ENCODE measurements at places on chromosomes 2 and 18.
A peak's percentile ranks its signal among the peaks of the same experiment; 100 is the strongest.

DNA sequence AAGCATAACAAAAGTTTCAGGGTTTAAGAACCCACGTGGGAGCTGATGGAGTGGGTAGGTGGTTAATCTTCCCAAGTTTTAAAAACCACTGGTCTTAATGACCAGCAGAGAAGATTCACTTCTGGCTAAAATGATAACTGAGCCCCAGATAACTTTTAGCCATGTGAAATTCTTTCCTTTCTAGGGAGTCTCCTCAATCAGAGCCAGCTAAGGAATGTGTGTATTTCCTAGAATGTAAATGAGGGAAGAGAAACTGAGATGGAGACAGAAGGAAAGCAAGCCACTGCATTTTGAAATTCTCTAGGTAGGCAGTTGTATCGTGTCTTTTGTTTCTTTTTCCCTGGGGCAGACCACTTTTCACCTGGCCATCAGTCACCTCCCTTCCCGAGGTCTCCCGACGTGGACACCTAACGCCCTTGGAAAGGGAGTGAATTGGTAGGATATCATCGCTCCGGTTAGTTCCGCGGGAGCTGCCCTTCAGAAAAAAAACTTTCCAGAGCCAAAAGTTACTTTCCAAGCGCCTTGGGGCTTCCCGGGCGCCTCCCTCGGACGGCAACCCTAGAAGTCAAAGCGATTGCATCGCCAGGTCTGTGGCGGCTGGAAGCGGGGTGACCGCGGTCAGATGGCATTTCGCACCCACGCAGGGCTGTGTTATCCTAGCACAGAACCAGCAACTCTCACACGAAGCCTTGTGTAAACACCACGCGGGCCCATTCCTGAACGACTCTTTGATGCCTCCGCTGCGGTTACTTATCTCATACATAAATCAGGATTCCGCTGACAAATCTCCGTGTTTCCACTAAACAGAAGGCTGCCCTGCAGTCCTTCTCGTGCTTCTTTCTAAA lies 1.3 kb downstream of the COLEC12 start:
- no peak for DNase-seq

DNA sequence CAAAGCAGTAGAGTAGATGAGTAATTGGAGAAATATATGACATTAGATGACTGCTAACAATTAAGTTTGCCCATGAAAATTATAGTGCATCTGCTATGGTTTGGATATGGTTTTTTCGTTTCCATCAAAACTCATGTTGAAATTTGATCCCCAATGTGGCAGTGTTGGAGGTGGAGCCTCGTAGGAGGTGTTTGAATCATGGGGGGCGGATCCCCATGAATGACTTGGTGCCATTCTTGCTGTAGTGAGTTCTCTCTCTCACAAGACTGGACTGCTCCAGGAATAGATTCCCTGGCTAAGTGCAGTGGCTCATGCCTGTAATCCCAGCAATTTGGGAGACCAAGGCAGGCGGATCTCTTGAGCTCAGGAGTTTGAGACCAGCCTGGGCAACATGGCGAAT lies 9.7 kb upstream of the CUL3 start:
- DNase-seq = no peak

DNA sequence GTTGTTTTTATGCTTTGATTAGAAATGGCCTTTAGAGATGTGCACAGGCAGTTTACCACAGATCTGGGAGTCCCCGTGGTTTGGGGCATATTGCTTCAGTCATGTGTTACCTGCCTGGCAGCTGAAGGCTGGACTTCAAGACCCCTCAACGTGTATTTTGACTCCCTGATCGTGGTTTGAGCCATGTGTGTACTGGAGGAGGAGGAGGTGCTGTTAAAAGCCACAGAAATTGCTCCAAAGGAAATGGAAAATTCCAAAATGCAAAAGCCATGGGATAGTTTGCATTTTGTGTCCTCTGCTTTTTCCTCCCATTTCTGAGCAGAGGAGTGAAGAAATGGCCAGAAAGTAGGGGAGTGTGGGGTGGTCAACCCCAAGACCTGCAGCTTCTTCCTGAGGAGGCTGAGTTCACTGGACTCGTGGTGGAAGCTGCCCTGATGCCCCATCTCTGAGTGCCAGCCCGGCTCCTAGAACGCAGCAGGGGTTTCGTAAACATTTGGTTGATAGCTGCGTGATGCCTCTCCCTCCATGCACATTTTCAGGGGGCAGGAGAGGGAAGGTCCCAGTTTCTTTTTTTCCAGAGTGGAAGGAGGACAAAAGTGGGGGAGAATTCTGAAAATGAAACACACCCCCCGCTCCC lies 45.7 kb downstream of the ITGB1BP1 start:
- no peak for DNase-seq

- peak; percentile 48 for DNase-seq
Measured at GRCh38 chr18:23689031-23689615, at the start of gene LAMA3. TSS of gene LAMA3 (plus strand) at chr18:23689453. CDS start at chr18:23689684, 231 bp downstream.

GRCh38 chr18:25251068-25251467 lies 100.9 kb downstream of the ZNF521 start:
- DNase-seq = no peak

- no peak for DNase-seq
Measured at GRCh38 chr2:1685957-1686783, 58.1 kb downstream of the PXDN start.

- no peak for DNase-seq
Measured at GRCh38 chr2:5491523-5491922, 200.7 kb upstream of the SOX11 start.

DNA sequence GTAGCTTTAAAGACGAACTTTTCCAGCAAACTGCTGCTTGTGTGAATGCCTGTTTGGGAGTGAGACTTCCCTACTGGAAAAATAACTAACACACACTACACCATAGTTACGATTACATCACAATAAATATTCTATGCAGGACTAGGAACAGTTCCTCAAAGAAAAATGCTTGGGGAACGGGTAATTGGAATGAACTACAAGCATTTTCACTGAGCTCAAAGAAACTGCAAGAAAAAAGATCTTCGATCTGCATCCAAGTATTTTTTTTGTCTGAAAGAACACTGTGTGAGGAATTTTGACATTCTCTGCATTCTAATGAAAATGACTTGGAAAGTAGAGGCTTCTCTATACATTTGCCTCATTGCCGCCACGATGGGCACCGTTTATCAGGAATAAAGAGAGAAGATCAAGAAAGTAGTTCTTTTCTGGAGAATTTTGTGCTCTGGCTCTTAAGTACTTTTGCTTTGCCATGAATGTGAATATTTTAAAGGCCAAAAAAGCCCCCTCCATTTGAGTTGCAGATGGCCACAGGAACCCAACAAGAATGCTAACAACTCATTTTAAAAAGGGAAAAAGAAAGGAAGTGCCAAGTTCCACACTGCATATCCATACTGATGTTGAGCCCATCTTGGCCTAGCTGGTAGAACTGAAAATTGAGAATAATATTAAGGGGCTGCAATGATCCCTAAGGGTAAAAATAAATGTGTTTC lies 13.6 kb downstream of the LYPD1 start:
- no peak for DNase-seq

- DNase-seq = no peak
Measured at GRCh38 chr2:177530561-177530960, 138.0 kb downstream of the AGPS start.

DNA sequence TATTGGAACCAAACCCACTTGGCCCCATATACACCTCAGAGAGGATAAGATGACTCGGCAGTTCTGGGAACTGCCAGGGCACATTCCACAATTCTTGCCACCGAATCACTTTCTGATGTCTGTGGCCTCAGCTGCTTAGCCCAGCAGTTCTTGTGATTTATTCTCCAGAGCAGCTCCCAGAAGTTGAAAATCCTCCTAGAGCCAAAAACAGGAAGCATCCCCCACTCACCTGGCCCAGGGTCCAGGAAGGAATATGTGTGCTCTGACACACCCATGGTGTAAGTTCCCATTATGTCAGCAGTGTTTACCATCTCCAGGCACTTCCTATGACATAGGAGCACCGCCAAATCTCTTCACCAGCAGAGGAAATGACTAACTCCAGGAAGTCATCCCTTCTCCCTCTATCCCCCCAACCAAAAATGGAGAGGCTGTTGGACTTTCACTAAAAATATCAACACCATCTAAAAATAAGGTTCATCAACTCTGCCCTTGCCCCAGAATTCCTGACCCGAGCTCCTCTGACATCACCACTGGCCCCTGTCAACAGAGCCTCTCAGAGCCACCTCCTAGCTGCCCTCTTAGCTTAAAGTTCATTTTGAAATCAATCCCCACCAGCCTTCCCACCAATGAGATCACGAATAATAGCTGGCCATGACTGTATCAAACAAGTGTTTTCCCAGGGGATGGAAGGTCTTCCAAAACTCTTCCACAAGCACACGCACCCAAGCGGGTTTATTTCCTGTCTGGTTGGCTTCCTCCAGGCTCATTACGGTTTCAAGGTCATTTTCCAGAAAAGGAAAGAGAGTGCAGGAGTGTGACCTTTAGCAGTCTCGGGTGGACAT lies 223.1 kb upstream of the PARD3B start:
- no peak for DNase-seq

GRCh38 chr2:171216631-171217030 lies 55.9 kb upstream of the TLK1 start:
- no peak for DNase-seq

- no peak for DNase-seq
Measured at GRCh38 chr2:205133544-205133943, 548.8 kb upstream of the NRP2 start.

DNA sequence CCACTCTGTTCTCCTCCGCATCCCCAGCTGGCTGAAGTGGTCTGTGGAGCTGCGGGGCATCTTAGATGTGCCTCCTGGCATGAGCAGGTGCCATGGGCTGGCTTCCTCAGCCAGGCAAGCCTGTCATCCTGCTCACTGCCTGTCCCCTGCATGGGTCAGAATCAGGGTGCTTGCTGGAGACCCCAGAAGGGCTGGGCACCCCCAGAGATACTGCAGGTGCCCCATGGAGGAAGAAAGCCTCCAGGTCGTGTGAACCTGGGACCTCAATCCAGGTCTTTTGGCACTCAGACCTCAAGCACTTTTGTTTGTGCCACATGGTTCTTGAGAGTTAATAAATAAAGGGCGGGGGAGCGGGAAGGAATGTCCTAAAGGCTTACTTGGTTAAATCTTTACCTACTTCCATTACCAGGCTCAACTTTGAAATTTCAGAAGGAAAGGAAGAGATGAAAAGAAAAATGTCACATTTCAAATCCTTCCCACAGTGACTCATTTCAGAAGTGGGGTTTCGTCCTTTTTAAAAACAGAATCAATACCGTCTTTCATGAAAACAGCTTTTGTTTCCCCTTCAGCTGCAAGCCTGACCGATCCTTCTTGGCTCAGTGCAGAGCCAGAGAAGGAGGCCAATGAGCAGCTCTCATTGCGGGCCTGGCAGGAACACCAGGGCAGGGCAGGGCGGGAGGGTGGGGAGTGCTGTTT lies 69.9 kb downstream of the RHOB start:
- DNase-seq = peak; percentile 55

- DNase-seq = no peak
Measured at GRCh38 chr2:73862987-73863386, 29.8 kb upstream of the ACTG2 start.

DNA sequence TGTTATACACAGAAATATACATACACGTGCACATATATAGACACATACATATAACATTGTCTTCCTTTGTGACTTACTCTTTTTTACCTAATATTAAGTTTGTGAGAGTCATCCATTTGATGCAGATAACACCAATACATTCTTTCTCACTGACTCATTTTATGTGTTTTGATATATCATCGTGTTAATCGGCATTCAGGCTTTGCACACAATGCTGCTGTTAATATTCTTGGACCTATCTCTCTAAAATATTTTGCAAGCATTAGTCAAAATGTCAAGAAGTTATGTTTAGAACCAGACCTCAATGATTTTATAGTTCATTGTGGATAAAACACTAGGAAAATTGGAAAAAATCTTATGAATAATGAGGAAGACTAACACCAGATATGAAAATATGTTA lies 441.1 kb downstream of the LRATD1 start:
- DNase-seq = no peak

DNA sequence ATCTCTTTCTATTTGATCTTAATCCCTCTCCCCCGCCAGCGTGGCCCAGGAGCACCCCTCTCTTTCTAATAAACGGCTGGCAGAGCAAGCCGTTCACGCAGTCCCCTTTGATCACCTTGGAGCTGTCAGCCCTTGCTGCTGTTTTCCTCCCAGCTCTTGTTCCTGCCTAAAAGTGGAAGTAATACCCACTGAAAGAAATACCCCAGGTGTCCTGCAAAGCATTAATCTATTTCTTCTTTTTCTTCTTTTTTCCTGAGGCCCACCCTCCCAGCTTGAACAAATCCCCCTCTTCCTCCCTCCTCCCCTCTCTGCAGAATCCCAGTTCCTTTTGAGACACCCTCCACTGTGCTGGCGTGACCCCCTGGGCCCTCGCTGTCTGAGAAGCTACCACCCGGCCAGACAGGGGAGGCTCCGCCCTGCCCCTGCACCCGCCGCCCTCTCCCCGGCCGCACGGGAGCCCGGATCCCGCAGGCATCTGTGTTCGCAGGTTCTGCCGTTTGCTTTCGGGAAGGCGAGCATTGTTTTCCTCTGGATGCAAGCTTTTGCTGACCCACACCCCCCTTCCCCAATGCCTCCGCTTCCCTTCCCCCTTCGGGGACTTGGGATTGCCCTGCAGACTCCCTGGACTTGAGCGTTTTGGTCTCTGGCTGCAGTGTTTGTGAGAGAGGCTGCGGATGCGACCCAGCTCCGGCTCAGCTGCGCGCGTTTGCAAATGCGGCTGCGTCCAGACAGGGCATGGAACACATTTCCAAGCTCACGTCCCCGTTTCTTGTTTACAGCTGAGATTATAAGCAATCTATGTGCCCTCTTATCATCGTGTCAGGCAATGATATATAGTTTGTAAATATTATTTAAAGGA lies 631.5 kb downstream of the NYAP2 start:
- DNase-seq = peak; percentile 57

GRCh38 chr18:9015689-9016088 lies 86.8 kb upstream of the NDUFV2 start:
- DNase-seq = no peak

DNA sequence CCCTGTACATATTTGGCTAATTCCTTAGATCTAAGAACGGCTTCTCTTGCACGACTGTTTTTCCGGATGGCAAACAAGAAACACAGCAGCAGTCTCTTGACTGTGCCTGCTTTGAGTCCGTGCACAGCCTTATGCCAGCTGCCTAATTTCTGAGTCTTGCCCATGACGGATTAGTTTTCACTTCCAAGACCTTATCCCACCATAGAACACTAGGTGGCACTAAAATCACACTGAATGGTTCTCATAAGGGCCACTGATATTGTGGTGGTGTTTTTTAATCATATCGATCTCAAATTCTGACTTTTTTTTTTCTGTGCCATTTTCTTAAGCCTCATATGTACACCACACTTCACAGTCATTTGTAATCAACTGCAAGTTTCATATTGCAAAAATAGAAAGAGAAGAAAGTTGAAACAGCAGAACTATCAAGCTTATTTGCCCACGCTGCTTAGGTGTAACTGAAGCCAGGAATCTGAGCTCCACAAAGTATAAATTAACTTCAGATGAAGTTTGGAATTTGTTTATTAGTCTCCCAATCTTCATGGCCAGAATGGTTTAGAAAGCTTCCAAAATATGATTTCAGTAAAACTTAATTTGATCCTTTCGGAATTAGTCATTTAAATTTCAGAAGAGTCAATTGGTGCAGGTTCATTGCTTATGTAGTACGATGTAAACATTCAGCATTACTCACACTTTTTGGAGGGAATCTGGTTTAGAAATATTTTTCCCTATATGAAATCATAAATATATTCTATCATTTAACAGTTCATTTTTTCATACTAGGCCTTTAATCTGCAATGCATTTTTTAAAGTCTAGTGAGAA lies 45.5 kb upstream of the SCN7A start:
- DNase-seq = no peak

GRCh38 chr2:190881598-190882410 lies 1.2 kb downstream of the GLS start:
- peak; percentile 55 for DNase-seq
